Renal pelvis (tissue), 12 donors: ENCODE measurements at places on chromosomes 1 and 21.

DNA sequence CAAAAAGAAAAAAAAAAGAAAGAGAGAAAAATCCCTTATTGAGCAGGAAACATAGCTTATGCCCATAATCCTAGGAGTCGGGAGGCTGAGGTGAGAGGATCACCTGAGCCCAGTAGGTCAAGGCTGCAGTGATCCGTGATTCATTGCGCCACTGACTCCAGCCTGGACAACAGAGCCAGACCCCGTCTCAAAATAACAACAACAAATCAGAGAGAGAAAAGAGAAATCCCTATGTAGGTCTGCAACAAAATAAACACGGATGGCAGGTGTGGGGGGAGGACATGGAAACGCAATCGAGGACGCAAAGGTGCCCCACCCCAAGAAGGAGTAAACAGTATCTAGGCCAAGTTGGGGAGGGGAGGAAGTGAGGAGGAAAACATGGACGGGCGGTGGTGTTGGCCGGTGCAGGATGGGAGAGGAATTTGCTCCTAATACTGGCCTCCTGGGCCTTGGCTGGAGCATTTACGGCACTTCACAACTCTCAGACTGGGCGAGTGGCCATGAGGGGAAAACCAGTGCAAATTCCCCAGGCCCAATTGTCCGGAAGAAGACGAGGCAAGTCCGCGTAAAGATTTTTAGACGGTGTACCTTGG lies 609 bp upstream of the CHTOP start:
- DNase-seq, result no peak

- no peak for DNase-seq
Measured at GRCh38 chr1:61287734-61288133, 205.4 kb downstream of the NFIA start.

GRCh38 chr1:94037392-94038229 lies 83.3 kb downstream of the ABCA4 start:
- DNase-seq, result no peak

- no peak for DNase-seq
Measured at GRCh38 chr1:25113086-25113485, 119.2 kb downstream of the SYF2 start.

DNA sequence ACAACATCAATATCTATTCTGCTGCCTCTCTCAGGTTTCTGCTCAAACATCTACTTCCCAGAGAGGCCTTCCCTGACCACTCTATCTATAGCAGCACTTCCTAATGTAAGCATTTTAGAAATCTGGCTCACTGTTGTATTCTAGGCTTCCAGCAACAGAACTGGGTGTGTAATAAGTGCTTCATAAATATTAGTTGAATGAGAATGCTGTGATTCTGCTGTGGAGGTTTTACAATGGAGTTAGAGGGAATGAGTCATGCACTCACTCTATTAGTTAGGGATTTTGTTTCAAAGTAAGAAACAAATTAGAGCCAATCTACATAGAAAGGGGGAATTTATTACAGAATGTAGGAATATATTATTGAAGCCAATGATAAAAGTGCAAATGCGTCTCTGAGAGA lies 38.6 kb upstream of the SLC35F3 start:
- DNase-seq, result no peak

DNA sequence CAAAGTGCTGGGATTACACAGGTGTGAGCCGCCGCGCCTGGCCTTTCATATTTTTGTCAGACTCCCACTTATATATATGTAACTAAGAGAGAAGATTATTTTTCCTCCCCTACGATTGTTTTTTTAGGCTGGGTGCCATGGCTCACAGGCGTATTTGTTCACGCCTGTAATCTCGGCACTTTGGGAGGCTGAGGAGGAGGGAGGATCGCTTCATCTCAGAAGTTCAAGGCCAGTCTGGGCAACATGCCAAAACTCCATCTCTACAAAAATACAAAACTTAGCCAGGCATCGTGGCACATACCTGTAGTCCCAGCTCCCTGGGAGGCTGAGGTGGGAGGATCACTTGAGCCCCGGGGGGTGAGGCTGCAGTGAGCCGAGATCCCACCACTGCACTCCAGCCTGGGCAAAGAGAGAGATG lies 23.9 kb upstream of the ITLN2 start:
- DNase-seq, result no peak

- no peak for DNase-seq
Measured at GRCh38 chr1:45430490-45430889, 60.5 kb downstream of the TESK2 start.

GRCh38 chr1:3780901-3781300 lies 8.4 kb downstream of the SMIM1 start:
- DNase-seq, result no peak

DNA sequence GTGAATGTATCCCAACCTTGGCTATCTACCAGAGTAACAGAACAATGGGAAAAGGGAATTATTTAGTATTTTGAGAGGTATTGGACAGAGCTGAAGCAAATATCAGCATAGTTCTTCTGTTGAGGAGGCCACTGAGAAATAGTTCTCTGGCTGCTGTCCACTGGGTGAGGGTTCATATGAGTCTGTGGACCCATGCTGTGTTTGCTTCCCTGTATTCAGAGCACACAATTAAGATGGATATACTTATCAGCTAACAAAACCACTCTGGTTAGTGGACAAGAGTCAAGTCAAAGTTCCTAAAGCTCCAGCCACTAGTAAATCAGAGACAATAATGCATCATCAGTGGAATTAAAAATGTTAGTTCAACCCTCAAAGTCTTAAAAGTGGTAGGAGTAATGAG lies 66.1 kb downstream of the RGS18 start:
- no peak for DNase-seq

DNA sequence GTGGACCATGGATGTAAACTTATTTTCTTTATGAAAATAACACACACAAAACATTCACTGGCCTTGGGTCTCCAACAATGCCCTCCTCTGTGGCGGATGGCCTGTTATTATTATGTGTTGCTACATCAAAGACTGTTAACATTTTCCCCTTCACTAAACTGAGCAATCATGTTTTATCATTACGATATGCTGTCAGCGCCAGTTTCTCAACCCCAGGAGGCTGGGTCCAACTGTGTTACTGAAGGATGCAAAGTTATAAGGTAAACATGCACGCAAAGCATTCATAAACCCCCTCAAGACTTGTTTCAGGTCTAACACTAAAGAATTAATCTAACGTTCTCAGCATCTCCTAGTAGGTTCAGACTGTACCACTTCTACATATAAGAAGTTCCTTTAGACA lies 6.0 kb upstream of the DUSP10 start:
- no peak for DNase-seq

DNA sequence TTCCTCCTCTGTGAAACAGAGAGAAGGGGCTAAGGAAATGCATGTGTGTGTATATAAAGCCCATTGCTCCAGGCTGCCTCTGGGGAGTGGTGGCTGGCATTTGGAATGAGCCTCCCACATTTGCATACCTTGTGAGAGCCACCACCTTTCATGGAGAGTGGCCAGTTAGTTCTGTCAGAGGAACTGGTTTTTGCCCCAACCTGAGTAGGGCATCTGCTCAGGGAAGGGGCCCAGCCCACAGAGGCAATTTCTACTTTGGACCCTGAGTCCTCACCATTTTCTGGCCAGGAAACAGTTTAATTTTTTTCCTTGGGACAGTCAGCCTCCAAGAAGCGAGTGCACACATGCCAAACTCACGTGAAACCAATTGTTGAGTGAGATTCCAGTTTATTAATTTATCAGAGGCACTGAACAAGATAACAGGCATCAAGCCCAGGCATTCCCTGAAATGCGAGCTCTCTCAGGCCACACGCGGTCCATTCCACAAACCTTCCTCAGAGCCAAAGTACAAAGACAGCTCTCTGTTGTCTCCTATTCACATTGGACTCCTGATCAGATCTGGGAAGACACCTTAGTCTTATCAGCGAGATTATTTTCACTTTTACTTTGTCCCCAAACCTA lies 1.0 kb upstream of the SLC6A9 start:
- DNase-seq, result no peak

- no peak for DNase-seq
Measured at GRCh38 chr1:154959426-154959780, 2.2 kb downstream of the PYGO2 start.

DNA sequence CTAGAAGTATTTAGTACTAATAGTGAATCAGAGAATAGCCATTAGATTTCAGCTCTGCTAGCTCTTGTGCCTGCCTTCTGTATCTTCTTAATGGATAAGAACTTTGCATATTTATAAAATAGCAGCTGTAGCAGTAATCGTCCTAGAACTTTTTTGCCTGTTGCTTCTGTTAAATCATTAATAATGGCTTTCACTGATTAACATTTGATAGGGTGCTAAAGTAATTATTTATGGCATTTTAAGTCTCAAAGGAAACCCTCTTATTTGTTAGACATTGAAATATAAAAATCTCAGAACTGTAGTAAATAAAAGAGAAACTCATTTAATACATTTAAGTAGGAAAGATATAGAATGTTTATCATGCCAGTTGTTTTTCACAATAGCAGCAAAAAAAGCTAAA lies 27.0 kb downstream of the SPEN start:
- no peak for DNase-seq

DNA sequence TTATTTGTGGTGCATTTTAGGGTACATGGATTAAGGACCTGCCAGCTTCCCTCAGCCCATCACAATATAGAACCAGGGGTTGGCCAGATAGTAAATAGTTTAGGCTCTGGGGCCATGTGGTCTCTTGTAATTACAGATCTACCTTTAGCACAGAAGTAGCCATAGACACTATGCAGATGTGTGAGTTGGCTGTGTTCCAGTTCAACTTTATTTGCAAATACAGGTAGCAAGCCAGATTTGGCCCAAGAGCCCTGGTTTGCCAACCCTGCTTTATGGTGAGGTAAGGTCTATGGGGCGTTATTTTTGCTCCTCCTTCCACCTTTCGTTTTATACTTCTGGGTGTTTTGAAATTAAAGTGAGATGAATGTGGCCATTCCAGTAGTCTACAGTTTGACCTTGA lies 48.7 kb downstream of the MRPS6 start:
- DNase-seq, result no peak

- no peak for DNase-seq
Measured at GRCh38 chr1:78996791-78997190, 9.7 kb downstream of the ADGRL4 start.

DNA sequence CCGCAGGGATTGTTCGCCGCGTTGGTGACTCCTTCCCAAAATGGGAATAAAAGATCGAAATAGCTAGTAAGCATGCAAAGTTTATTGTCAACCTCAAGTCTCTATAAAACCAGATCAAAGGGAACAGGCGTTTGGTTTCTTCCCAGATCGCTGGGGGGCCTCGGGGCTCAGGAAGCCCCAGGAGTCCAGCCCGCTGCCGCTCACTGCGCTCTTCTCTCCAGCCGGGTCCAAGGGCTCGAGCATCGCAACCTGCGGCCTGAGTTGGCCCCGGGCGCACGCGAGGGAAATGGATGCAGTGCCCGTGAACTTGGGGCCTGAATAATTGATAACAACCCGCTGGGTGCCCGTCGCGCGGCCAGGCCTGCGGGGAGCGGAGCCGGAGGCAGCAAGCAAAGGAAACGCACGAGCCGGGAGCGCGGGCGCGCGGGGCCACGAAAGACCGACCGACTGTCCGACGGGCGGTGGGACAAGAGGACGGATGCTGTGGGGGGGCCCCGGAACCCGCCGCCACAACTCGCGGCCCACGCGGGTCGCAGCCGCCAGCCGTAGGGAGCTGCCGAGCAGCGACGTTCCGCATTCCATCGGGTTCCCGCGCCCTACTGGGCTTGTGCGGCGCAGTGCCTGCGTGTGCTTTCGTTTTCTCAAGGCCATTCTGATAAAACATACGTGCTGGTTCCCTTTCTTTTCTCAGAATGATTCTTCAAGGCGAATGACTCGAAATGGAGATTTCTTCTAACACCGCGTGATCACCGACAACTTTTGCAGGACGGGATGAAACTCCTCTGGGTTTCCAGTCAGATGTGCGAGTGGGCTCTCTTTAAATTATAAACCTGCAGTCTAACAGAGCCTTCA lies 14.0 kb upstream of the ALX3 start:
- no peak for DNase-seq

- DNase-seq, result no peak
Measured at GRCh38 chr1:230222678-230223077, 155.6 kb downstream of the GALNT2 start.
